CD8-positive, alpha-beta memory T cell (primary cell): ENCODE measurements at places on chromosomes 16 and 17.

DNA sequence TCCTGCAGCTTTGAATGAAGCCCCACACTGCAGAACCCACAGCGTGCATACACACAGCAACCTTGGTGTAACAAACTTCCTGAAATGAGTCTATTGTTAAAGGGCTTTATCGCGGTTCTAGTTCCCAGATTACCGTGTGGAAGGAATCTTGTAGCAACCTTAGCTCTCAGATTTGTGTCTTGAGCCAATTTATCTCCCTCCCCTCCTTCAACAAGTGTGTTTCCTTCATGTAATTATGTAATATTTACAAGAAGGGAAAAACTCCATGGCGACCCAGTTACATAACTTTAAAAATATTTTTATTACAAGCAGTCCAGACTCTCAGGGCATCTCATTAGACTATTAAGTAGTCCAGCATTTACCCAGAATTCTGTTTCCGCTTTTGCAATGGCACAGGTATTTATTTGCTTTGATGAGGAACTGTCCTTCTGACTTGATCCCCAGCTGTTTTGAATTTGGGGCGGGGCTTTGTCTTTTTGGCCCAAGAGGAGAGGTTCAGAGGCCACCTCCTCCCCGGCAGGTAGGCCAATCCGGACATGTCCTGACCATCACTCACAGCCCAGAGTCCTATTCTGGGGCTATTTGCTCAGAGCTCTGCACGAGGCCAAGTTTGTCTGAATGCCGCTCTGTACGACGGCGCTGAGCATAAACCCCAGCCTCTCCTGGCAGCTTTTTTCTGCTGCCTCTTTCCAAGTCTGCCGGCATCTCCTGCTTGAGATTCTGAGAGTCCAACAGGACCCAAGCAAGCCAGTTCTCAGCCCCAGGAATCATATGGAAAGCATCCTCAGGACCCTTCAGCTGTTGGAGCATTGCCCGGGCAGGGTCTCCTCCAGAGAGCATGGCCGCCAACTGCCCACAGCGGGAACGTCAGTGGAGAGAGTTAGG lies 35.6 kb downstream of the CLEC16A start:
- no peaks in the 10 kb centered on the region for H3K4me1 ChIP-seq
- H3K36me3 ChIP-seq: peaks cover 6% of the 10 kb centered on the region
- no peak for DNase-seq
- no peak overlapping the region for H3K4me3 ChIP-seq
- H3K27me3 ChIP-seq: no peaks in the 10 kb centered on the region

GRCh38 chr17:42521666-42522262 lies 14.3 kb upstream of the NAGLU start:
- H3K4me1 ChIP-seq: peaks cover 4% of the 10 kb centered on the region
- H3K4me3 ChIP-seq: no peak overlapping the region
- no peaks in the 10 kb centered on the region for H3K36me3 ChIP-seq
- DNase-seq: no peak
- H3K27me3 ChIP-seq: no peaks in the 10 kb centered on the region
- H3K27ac ChIP-seq: no peak overlapping the region

DNA sequence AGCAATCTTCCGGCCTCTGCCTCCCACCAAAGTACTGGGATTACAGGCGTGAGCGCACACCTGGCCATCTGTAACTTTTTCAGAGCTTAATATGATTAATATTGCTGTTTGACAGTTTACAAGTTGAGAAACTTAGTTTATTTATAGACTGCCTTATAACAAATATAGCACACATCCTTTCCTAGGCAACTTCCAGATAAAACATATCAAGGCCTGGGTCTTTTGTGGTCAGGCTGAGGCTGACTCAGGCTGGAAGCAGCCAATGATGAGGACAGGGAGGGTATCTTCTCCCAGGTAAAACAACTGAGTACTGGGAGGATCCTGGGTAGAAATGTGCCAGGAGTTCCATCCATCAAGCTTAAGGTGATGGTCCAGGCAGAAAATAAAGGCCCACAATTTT lies 16.2 kb downstream of the LUC7L start:
- no peaks in the 10 kb centered on the region for H3K27me3 ChIP-seq
- no peaks in the 10 kb centered on the region for H3K4me1 ChIP-seq
- no peak for DNase-seq
- no peak overlapping the region for H3K27ac ChIP-seq
- H3K36me3 ChIP-seq: peaks cover 24% of the 10 kb centered on the region

- no peak for DNase-seq
- H3K4me1 ChIP-seq: peaks cover 43% of the 10 kb centered on the region
- H3K4me3 ChIP-seq: no peak overlapping the region
- no peaks in the 10 kb centered on the region for H3K27me3 ChIP-seq
- H3K27ac ChIP-seq: no peak overlapping the region
- H3K36me3 ChIP-seq: no peaks in the 10 kb centered on the region
Observed at GRCh38 chr17:63626551-63627180, 4.4 kb downstream of the MAP3K3 start.
